ENCODE measurements at places on chromosomes 4 and X.

DNA sequence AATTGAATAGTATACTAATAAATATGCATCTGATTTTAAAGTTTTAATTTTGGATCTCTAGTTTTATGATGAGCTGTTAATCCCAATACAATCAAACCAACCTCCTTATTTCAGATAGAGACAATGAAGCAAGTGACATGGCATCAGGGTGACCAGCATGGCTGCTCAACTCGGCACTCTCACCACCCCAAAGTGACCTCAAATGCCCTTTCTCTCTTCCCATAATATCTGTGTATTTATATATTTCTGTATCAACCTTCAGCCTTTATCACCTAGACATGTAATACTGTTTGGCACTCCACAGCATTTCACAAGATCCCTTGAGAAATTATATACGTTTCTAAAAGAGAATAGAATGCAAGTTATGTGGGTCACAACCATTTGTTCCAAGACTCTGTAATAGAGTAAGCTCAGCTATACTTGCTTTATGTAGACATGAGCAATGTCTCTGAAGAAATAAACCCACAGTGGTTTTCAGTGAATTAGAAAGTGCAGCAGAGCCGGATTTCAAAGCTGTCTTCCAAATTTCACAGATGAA is 1623.2 kb upstream of the PABPC4L start:
- no peak for DNase-seq

DNA sequence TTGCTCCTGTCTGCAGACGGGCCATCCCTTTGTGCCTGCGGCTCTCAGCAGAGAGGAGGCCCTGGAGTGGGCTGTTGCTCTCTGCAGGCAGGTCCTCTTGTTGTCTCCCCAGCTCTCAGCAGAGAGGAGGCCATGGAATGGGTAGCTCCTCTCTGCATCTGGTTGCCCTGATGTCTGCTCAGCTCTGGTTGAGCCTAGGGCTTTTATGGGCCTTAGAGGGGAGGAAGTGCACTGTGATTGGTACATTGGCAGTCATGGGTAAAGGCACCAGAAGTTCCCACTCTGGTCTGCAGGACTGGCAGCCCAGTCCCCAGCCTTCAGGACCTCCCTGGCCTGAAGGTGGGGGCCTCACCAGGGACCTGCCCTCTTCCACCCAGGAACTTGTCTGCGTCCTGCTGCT is 21.5 kb downstream of the SPON2 start:
- DNase-seq, result no peak

- DNase-seq, result no peak
These were observed 98.0 kb upstream of the STIM2 start for GRCh38 chr4:26762650-26763049.

DNA sequence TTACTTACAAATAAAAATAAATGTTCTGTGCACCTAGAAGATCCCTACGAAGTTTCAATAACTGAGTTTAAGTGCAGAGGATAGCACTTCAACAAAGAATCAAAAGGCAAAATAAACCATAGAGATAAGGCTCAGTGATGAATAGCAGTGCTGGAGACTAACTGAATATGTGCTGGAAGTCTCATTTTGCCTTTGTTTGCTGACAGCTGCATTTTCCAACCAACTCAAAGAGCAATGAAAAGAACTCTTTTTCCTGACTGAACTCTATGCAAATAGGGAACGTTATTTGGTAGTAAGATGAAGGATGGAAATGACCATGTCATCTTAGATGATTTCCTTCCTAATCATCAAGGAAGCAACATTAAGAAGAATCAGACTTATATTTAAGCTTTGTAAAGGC is 32.7 kb upstream of the ADH7 start:
- DNase-seq, result no peak

DNA sequence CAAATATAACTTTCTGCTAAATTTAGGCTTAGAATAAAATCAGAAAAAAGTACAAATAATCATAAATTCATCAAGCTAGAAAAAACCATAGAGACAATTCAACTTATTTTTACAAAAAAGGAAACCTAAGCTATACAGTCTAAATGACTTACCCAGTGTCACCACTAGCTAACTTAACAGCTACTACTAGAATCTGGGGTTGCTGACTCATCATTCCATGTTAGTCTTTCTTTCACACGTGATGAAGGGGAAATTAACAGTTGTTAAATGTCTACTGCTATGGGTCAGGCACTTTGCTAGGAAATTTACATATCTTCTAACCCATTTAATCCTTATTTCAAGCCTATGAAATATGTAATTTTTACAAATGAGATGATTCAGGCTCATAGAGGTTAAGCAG is 349.3 kb upstream of the GALNT7 start:
- no peak for DNase-seq

- DNase-seq, result peak; percentile 65
These were observed 553 bp downstream of the SEPTIN6 start for GRCh38 chrX:119692191-119693039.

GRCh38 chr4:40923316-40924095 is 173.8 kb downstream of the NSUN7 start:
- DNase-seq, result no peak

DNA sequence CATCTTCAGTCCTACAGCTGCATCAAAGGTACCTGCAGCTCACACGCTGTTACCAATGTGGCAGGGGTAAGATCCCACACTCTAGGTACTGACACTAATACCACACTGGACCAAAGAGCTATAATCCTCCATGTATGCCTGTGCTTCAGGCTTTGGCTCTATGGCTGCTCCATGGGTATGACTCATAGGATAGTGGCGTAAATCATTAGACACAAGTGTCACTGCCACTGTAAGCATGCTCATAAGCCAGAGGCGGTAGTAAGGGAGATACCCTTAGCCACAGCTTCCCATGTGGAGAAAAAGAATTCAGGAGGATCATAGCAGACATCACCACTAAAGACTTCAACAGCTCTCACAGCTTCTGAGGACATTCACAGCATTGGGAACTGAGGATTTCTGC is 287.5 kb downstream of the ACTRT1 start:
- DNase-seq, result no peak

DNA sequence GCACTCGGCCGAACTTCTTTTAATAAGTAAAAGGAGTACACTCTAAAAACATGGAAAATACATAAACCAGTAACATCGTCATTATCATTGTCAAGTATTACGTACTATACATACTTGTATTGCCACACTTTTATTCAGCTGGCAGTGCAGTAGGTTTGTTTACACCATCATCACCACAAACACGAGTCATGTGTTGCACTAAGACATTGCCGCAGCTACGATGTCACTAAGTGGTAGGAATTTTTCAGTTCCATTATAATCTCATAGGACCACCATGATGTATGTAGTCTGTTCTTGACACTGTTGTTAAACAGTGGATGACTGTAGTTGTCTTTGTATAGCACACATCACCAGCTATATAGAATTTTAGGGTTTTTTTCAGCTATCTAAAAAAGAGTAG is 48.0 kb upstream of the TMEM131L start:
- no peak for DNase-seq

DNA sequence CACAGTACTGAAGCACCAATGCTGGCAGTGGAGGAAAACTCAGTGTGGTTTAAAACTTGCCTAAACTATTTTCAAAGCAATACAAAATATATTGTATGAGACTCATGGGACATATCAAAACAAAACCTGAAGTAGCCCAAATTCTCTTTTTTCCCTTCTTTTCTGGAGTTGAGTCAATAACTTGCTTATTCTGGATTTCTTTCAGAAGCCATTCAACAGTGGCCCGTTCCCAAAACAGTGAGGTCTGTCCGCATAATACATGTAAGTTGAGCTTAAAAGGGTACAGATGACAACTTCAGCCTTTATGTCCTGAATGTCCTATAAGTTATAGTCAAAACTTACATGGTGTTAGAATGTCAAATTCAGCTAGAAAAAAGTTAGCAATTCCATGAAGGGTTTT is 100.8 kb downstream of the SHISA3 start:
- DNase-seq, result no peak

DNA sequence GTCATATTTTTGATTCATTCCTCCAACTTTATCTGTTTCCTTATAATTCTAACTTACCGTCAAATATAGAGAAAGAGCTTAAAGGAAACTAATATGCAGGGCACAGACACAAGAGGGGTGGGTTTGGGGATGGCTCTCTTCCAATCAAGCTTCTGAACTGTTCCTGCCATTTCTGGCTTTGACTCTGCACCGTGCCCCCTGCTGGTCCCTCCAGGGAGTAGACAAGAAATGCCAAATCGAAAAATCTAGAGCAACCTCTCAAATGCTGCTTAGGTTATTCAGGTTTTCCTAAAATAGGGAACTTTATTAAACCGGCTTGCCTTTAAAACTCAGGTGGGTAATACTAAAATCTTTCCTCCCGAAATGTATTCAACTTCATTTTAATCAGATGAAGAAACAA is 39.8 kb upstream of the VCX3A start:
- no peak for DNase-seq

- DNase-seq, result no peak
These were observed 794.8 kb upstream of the EPHA5 start for GRCh38 chr4:66465111-66465510.

DNA sequence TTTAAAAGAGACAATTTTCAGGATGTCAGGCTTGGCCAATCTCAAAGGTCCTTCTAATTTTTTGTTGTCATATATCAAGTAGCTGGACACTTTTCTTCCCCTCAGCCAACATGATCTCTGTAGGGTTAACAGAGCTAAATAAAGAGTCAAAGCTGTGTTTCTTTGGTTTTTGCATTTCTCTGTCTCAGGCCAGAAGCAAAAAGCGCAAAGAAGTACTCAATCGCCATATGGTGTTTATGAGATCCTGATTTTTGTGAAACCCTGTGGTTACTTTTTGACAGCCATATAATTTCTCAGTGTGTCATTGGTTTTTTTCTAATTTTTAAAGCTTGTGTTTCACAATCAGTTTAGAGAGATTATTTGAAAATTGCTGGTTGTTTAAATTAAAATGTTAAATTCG is 111.9 kb downstream of the MAPK10 start:
- no peak for DNase-seq

DNA sequence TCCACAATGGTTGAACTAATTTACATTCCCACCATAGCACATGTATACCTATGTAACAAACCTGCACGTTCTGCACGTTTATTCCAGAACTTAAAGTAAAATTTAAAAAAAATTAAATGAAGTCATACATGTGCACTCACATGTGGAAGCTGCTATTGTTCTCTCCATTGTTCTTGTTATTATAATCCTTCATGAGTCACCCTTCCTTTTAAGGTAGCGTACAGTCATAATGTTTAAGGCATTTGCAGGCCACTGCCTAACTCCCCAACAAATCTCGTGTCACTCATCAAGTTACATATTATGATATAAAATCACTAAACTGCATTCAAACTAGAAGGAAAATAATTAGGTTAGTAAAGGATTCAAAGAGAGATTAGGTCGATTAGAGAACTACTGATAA is 63.6 kb downstream of the SLC7A11 start:
- DNase-seq, result no peak

DNA sequence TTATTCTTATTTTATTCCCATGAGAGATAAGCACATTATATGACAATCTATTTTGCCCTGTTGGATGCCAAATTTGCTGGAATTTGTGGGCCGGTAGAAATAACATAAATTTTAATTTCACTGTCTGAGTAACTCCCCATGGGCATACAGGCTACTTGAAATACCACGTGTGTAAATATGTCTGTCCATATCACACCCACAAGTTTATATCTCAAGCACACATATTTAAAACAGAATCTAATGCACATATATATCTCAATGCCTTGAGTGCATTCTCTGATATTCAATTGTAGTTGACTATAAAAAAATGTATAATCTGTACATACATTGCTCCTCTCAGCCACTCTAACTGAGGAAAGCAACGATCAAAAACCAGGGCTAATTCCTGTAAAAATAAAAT is 51.2 kb downstream of the PPARGC1A start:
- no peak for DNase-seq

GRCh38 chr4:30767147-30767845 is 47.1 kb downstream of the PCDH7 start:
- no peak for DNase-seq

GRCh38 chr4:107665001-107665400 is 55.0 kb downstream of the PAPSS1 start:
- no peak for DNase-seq

GRCh38 chr4:139420652-139421051 is 33.3 kb upstream of the RAB33B start:
- DNase-seq, result no peak

GRCh38 chr4:94813221-94813620 is 55.5 kb downstream of the BMPR1B start:
- no peak for DNase-seq

DNA sequence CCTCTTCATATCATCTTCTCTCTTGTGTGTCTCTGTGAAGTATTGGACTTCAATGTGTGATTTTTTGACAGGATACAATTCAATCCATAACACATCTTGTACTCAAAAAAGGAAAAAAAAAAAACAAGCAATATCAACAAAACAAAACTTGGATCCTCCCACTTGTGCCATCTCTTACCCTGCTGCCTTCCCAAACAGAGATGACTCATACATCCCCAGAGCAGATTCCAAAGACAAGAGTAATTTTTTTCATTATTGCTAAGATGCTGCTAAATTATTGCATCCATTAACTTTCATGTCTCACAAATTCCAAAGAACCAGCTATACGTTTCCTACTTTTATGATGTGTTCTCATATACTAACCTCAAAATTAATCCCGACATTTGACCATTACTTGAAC is 479.2 kb downstream of the GBA3 start:
- DNase-seq, result no peak

GRCh38 chr4:111873801-111874200 is 271.5 kb upstream of the FAM241A start:
- no peak for DNase-seq

- DNase-seq, result no peak
These were observed 27.4 kb downstream of the HMGN5 start for GRCh38 chrX:81174286-81174685.

DNA sequence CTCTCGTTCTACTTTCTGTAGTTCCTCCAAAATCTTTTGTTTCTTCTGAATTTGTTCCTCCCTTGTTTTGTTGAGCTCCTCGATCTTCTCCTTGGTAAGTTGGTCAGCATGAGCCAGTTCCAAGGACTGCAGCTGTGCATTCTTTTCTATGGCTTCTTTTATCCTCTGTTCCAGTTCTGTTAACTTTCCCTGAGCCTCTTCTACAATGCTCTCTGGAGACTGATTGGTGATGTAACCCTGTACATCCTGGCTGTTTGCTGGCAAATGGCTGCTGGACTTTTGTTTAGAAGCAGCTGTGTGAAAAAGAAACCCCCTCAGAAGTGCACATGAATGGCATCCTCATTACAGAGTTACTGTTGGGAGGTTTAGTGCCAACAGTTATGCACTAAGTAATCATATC is 70.5 kb upstream of the COX18 start:
- DNase-seq, result no peak
